ENCODE measurements at places on chromosomes 4 and X. TPM values are rescaled to one million over a fixed set of nuclear protein-coding genes. Genes with fewer than 3 reads are reported as not detected.

The COL4A6 gene
- total RNA-seq: 4.6 TPM

The ADH1A gene
- not detected for total RNA-seq

The GAGE12F gene
- total RNA-seq: not detected

The SPANXB1 gene
- not detected for total RNA-seq

The ESX1 gene
- not detected for total RNA-seq

All from right atrium auricular region (tissue), 2 donors.